ENCODE measurements at places on chromosomes 13 and 19.

DNA sequence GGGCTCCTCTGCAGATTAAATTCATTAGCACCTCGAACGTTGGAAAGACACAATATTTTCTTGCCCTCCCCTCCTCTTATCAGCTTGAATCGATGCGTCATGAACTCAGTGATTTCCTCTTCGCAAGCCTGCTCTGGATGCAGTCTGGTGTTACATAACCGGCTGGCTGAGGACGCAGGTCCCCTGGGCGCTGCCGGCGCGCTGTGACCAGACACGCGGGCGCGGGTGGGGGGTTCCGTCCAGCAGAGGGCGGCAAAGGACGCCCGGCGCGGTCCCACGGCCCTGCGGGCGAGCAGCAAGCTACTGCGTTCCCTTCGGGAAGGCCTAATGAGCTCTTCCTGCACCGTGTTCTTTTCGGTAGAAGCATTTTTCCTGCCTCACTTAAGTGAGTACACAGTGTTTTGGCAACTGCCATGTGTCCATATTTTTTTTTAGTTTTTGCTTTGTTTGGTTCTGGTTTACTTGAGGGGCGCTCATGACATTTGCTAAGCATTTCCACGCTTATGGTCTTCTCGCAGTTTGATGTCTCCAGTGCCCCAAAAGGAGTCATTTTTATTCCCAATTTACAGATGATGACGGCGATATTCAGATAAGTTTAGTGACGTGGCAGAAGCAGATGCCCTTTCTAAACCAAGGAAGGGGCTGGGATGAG, 112.2 kb upstream of the MBNL2 start:
- no peak for DNase-seq

DNA sequence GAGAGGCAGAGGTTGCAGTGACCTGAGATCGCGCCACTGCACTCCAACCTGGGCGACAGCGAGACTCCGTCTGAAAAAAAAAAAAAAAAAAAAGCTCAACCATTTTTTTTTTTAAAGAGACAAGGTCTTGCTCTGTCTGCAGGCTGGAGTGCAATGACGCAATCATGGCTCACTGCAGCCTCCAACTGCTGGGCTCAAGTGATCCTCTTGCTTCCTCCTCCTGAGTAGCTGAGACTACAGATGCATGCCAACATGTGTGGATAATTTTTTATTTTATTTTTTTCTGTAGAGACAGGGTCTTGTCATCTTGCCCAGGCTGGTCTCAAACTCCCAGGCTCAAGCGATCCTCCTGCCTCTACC, 10.3 kb downstream of the EHD2 start:
- no peak for DNase-seq

GRCh38 chr19:32373585-32374295, 28.3 kb downstream of the ZNF507 start:
- no peak for DNase-seq

DNA sequence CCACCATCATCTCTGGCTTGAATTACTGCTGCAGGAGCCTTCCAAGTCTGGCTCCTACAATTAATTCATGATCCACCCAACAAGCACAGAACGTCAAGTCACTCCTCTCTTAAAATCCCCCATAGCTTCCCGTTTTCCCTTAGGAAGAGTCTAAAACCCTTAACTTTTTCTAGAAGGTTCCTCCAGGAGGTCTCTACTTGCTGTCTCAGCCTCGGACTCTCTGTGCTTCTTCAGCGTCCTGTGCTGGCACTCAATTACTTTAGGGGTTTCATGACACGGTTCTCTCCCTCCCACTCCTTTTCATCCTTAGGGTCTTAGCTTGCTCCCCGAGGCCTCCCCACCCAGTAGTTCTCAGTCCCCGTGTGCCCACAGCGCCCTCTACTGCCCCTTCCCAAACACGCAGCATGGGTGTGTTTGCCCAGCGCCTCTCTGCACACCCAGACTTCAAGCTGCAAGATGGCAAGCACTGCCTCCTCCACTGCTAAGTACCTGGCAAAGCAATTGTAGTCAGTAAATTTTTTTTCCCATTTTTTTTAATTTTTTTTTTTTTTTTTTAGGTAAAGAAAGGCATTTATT, 25.8 kb upstream of the MAP3K10 start:
- no peak for DNase-seq

- no peak for DNase-seq
Measured at GRCh38 chr13:77415253-77416071, 88.6 kb upstream of the MYCBP2 start.

DNA sequence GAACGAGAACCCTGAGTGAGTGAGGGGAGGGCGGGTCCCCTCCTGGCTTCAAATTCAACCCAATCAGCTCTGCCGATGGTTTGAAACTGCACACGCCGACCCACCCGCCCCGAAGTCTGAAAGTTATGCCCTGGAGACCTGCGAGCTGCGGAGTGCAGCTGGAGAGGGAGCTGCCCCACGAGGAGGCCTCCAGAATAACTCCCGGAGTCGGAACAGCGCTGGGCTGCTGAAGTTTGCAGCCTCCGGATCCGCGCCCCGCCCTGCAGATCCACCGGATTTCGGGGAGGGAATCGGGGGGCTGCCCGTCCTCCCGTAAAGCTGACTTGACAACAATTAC, 7.0 kb downstream of the POU4F1 start:
- no peak for DNase-seq

GRCh38 chr13:84118839-84119409, 236.7 kb upstream of the SLITRK1 start:
- DNase-seq = no peak

GRCh38 chr13:23960566-23961156, 63.4 kb upstream of the C1QTNF9B start:
- no peak for DNase-seq

DNA sequence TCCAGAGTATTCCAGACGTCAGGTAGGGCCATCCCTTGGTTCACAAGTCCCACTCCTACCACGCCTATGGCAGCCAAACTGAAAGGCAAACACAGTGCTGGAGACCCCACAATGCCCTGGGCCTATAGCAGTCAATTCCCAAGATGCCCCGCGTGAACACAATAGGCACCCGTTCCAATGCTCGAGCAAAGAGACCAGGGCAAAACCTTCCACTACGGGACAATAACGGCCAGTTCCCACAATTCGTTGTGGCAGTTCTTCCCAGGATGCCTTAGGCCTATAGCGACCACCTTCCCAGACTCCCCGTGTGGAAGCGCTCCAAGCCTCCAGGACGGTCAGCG, 538 bp downstream of the ZNF428 start:
- no peak for DNase-seq

DNA sequence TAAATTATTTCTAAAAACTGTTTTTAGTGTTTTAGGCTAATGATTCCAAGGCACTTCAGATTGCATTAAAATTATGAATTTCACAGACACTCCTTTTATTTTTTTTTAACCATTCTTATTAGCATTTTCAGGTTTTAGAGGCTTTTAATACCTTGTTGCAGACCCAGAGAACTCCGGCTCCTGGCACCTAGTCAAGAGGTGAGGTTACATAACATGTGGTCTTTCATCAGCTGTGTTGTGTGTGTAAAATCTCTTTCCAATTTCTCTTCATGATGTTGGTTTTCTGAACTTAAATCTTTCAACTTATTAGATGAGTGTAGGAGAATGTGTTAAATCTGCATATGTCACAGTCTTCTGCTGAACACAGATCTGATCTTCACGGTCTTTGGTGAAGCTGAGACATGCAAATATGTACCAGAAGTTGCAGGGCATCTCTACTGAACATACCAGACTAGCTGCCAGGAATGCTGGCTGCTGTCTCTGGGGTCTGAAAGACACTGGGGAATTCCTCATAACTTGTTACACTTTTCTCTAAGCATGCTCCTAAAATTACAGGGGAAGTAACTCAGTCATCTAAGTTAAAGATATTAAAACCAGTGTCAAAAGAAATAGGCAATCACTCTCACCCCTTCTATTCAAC, 1165.3 kb downstream of the EFNB2 start:
- DNase-seq = no peak

All from chondrocyte (in vitro differentiated cells).